ENCODE measurements at places on chromosomes 11 and 22. TPM values are rescaled to one million over a fixed set of nuclear protein-coding genes. Genes with fewer than 3 reads are reported as not detected.

GRCh38 chr22:28801845-28802594 lies 1.7 kb upstream of the XBP1 start:
- peaks cover 7% of the 10 kb centered on the region for H3K4me1 ChIP-seq
- H3K36me3 ChIP-seq, result no peaks in the 10 kb centered on the region
- H3K27ac ChIP-seq, result peak overlapping the region; percentile 8

DNA sequence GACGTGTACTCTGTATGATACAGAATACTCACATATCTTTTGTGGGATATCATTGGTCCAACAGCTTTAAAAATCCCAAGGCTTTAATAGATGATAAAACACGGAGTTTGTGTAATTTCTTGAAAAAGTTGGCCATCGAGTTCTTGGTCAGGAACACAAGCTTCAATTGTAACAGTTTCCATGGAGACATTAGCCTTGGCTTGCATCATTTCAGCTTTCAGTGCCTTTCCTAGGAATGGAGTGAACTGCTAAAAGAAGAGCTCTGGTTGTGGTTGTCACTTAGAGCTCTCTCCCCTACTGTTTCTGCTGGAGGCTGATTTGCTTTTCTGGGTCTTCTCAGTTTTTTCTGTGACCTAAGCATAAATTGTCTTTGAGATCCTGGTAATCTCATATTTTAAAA lies 14.2 kb downstream of the BMAL1 start:
- no peak for DNase-seq
- H3K27me3 ChIP-seq, result no peaks in the 10 kb centered on the region
- H3K4me1 ChIP-seq, result peaks cover 12% of the 10 kb centered on the region
- no peak overlapping the region for H3K27ac ChIP-seq
- no peak overlapping the region for H3K4me3 ChIP-seq
- no peaks in the 10 kb centered on the region for H3K36me3 ChIP-seq

- DNase-seq, result no peak
- H3K4me3 ChIP-seq, result no peak overlapping the region
- H3K27ac ChIP-seq, result no peak overlapping the region
- no peaks in the 10 kb centered on the region for H3K27me3 ChIP-seq
- no peaks in the 10 kb centered on the region for H3K4me1 ChIP-seq
Measured at GRCh38 chr11:2077061-2077802, 62.0 kb downstream of the IGF2 start.

DNA sequence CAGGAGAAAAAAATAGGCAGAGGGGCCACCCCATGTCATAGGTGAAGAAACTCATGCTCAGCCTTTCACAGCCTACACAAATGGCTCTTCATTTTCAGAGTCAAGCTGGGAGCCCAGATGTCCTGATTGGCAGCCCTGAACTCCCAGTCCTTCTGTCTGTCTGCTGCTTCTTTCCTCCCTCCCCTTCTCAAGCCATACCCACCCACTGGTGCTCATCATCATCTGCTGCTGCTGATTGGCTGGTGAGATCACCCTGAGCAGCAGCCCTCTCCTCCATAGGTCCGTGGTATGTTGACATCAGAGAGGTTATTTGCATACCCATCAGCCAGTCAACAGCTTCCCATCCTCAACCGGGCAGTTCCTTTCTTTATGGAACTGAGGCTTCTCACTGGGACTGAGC lies 46.1 kb upstream of the PRDM11 start:
- no peak overlapping the region for H3K27ac ChIP-seq
- DNase-seq, result no peak
- no peak overlapping the region for H3K4me3 ChIP-seq
- H3K36me3 ChIP-seq, result no peaks in the 10 kb centered on the region

DNA sequence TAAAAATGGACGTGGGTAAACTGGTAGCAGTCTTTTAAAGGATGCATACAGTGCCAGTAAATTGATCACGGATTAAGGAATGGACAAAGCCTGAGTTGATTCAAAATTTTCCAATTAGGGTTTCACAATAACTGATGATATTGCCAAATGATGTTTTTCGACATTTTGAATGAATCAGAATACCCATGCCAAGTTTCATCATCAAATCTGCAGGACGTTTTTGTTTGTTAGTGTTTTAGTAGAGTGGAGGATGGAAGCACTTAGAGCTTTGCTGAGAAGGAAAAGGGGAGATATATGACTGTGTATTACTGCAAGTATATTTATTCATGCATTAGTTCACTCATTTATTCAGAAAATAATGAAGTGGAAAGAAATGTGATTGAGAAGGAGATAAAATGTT lies 78.3 kb downstream of the SLC17A6 start:
- no peaks in the 10 kb centered on the region for H3K4me1 ChIP-seq
- no peak overlapping the region for H3K27ac ChIP-seq
- DNase-seq, result no peak
- no peaks in the 10 kb centered on the region for H3K27me3 ChIP-seq
- H3K4me3 ChIP-seq, result no peak overlapping the region
- no peaks in the 10 kb centered on the region for H3K36me3 ChIP-seq

GRCh38 chr11:61337706-61338470 lies 4.9 kb downstream of the TKFC start:
- no peak for DNase-seq
- H3K27ac ChIP-seq, result no peak overlapping the region
- H3K27me3 ChIP-seq, result no peaks in the 10 kb centered on the region
- peaks cover 20% of the 10 kb centered on the region for H3K4me1 ChIP-seq
- H3K4me3 ChIP-seq, result no peak overlapping the region

GRCh38 chr11:67489885-67490726 lies 7.3 kb downstream of the AIP start:
- no peaks in the 10 kb centered on the region for H3K4me1 ChIP-seq
- no peaks in the 10 kb centered on the region for H3K36me3 ChIP-seq
- H3K4me3 ChIP-seq, result no peak overlapping the region

DNA sequence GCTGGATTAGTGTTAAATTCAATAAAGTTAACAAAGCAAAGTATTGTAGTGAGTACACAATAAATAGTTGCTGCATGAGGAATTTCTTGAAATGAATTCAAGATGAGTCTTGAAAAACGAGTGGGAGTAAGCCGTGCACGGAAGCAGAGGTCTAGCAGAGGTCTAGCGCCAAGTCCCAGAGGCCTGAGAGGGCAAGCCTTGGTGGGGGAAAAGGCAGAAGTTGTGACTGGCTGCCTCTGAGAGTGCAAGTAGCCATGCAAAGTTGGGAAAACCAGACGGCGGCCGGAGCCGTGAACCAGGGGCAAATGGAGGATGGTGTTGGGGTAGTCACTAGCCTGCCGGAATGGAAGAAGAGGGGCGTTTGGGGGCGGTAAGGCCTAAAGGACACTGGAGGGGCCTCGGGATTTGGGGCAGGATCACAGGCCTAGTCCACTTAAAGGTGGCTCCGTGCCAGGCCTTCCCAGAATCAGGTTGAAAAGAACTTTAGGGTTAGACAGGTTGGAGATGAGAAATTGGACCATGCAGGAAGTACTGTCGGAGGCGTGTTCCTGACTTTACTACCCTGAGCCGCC lies 379 bp upstream of the SLC3A2 start:
- H3K4me1 ChIP-seq, result peaks cover 14% of the 10 kb centered on the region
- DNase-seq, result peak; percentile 80
- H3K27ac ChIP-seq, result peak overlapping the region; percentile 96

GRCh38 chr11:79956061-79956460 lies 515.2 kb upstream of the TENM4 start:
- no peaks in the 10 kb centered on the region for H3K4me1 ChIP-seq
- DNase-seq, result no peak
- no peaks in the 10 kb centered on the region for H3K36me3 ChIP-seq
- H3K4me3 ChIP-seq, result no peak overlapping the region
- H3K27me3 ChIP-seq, result no peaks in the 10 kb centered on the region

GRCh38 chr11:127925475-127925874 lies 661.9 kb downstream of the ETS1 start:
- no peaks in the 10 kb centered on the region for H3K36me3 ChIP-seq
- no peaks in the 10 kb centered on the region for H3K4me1 ChIP-seq
- no peak overlapping the region for H3K27ac ChIP-seq
- DNase-seq, result no peak

GRCh38 chr22:46604306-46604690 lies 15.9 kb upstream of the GRAMD4 start:
- no peak overlapping the region for H3K4me3 ChIP-seq
- H3K36me3 ChIP-seq, result no peaks in the 10 kb centered on the region
- no peaks in the 10 kb centered on the region for H3K4me1 ChIP-seq

DNA sequence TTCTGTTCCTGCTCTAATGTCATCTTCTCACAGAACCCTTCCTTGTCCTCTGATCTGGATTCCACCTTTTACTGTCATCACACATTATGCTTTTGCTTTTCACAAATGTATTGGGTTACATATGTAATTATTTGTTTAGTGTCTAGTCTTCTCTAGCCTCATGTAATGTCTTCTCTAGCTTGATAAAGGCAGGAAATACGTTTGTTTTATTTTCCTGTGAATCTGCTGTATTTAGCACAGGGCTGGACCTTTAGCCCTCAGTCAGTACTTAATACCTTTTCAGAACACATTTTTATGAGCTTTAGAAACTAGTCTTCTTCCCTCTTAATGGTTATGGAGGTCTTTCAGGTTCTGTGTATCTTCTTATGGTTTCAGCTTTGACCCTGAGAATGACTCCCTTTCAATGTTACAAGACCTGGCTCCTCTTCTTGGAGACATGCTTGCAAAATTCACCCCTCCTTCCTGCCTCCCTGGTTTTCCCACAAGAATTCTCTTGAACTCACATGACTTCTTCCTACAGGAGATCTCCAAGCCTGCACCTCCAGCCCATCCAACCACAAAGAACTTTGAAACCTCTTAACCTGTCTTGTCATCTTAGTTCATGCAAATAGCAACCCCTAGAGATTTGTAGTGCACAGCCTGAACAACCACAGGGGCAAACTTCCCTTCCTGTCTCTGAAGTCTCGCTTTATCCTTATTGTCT lies 132.7 kb upstream of the DDI1 start:
- H3K27me3 ChIP-seq, result no peaks in the 10 kb centered on the region
- no peak overlapping the region for H3K27ac ChIP-seq
- DNase-seq, result no peak

DNA sequence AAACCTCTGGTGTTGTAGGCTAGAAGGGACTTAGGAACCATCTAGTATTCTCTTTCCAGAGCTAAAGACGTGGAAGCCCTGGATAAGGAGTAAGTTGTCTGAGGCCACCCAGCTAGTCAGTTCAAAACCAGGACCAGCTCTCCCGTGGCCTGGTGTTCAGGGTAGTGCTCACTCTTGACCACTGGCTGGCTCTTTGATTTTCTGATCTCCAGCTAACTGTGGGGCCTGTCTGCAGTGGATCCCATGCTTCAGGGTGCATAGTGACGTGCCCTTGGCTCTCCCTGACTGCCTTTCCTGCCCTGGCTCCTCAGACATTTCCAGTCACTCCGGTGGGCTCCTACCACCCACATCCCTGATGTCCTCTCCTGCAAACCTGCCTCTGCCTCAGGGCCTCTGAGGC lies 1.3 kb downstream of the CLMP start:
- DNase-seq, result no peak
- peak overlapping the region; percentile 83 for H3K27ac ChIP-seq
- peaks cover 9% of the 10 kb centered on the region for H3K4me1 ChIP-seq

DNA sequence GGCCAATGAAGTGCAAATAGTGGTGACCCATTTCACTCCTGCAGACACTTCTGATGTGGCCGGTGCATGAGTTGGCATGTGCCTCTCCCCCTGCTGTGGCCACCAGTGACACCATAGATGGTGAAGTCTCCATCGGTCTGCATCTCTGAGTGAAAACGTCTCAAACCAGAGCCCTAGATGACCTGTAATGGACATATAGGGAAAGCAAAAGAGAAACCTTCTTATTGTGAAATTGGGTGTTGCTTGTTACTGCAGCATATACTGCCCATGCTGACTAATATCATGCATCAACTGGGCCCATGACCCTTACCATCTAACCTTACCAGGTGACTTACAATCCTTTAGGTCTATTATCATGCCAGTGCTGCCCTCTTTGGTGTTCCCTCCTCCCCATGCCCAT lies 11.7 kb upstream of the VPS37C start:
- no peaks in the 10 kb centered on the region for H3K27me3 ChIP-seq
- no peak overlapping the region for H3K4me3 ChIP-seq
- no peaks in the 10 kb centered on the region for H3K4me1 ChIP-seq
- H3K27ac ChIP-seq, result no peak overlapping the region
- no peaks in the 10 kb centered on the region for H3K36me3 ChIP-seq

DNA sequence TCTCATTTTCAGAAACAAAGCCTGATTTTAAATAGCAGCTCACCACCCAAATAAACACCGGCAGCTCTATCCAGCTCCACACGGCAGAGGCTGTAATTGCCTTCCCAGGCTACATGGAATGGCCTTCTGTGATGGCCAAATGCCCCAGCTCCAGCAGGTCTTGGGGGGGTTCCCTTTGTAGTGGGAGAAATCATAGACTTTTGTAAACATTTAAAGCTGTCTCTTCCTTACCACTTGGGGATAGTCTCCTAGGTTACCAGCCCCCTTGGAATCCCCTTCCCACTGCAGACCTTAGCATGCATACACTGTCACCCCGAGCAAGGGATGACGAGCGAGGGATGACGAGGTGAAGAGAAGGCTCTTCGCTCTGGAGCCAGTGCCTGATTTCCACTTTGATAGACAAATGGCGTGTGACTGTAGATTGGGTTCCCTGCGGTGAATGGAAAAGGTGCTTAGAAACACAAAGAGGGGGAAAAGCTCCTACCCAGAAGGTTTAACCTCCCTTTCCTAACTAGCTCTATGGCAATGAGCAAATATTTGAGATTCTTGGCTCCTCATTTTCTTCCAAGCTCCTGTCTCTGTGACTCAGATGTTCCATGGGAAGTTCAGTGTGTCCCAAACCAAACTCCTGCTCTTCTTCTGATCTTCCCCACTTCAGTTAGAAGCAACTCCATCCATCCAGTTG lies 108.0 kb upstream of the CADM1 start:
- H3K27ac ChIP-seq, result no peak overlapping the region
- H3K27me3 ChIP-seq, result no peaks in the 10 kb centered on the region
- no peak for DNase-seq
- H3K36me3 ChIP-seq, result no peaks in the 10 kb centered on the region
- no peak overlapping the region for H3K4me3 ChIP-seq
- peaks cover 3% of the 10 kb centered on the region for H3K4me1 ChIP-seq

DNA sequence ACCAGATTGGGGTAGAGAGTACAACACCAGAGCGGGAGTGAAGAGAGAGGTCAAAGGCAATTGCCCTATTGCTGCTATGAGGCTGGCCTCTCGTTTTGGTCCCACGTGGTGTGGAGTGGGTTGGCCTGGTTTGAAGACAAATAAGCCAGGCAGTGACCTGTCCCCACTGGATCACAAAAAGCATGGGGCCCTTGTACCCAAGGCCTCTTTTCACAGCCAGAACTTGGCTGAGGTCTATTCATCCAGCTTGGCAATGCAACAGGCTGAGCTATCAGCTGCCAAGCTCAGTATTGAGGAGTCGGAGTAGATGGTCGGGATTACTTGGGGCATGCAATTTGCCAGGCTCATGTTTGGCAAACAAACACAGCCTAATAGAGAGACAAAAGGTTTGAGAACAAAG lies 19.2 kb upstream of the GALNT18 start:
- no peaks in the 10 kb centered on the region for H3K27me3 ChIP-seq
- no peaks in the 10 kb centered on the region for H3K4me1 ChIP-seq
- no peaks in the 10 kb centered on the region for H3K36me3 ChIP-seq

- DNase-seq, result no peak
- H3K27me3 ChIP-seq, result no peaks in the 10 kb centered on the region
- H3K4me3 ChIP-seq, result no peak overlapping the region
- no peaks in the 10 kb centered on the region for H3K36me3 ChIP-seq
- no peaks in the 10 kb centered on the region for H3K4me1 ChIP-seq
Measured at GRCh38 chr11:81970886-81971285, 762.8 kb downstream of the FAM181B start.

Gene NFRKB
- total RNA-seq, result 19.7 TPM

Gene SLC5A12
- not detected for total RNA-seq

Gene SPI1
- total RNA-seq, result 21.5 TPM

Gene RIC3
- 21.0 TPM for total RNA-seq

Gene SPON1
- total RNA-seq, result 112 TPM

Gene HIKESHI
- total RNA-seq, result 26.6 TPM

Gene POLR3H
- 49.6 TPM for total RNA-seq

Gene INS
- total RNA-seq, result not detected

Gene ANO1
- 8.6 TPM for total RNA-seq

Gene MED15
- total RNA-seq, result 69.5 TPM

Gene C11orf91
- total RNA-seq, result not detected

Gene ABCC8
- total RNA-seq, result 1.1 TPM

Data from ovary (tissue), 10 donors.